ENCODE measurements at places on chromosomes 6 and 20.

DNA sequence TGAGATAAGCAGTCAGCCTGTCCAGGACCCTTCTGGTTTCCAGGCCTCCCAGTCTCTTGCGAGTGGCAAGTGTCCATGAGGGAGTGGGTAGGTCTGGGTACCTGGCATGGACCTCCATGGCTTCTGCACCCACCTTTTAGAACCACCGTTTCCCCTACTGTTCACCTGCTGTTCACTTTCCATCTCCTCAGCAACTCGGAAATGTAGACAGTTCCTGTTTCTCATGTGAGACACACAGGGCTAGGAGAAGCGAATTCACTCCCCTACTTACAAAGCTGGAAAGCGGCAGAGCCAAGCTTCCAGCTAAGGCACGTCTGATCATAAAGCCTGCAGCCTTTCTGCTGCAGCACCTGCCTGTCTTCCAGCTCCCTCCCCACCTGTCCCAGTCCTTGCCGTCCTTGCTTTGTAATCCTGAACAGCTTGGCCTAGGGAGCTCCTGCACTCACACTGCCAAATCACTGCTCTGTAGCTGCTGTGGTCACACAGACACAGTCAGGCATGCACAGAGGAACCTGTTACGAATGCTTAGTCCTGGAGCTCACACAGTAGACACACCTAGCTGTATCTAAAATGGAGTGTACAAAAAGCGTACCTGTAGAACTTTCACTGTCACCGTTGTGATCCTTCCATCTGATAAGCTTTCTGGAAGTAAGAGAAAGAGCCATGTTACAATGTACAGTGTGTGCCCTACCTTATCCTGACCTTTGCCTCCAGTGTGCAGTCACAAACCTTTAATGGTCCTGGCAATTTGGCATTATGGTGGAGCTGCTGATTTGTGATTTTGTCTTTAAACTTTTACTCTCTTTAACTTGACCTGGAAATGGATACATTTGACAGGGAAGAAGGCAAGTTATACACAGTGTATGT is 294.1 kb downstream of the NRN1 start:
- DNase-seq, result no peak

- no peak for DNase-seq
Measured at GRCh38 chr6:4620284-4621151, 155.7 kb upstream of the CDYL start.

DNA sequence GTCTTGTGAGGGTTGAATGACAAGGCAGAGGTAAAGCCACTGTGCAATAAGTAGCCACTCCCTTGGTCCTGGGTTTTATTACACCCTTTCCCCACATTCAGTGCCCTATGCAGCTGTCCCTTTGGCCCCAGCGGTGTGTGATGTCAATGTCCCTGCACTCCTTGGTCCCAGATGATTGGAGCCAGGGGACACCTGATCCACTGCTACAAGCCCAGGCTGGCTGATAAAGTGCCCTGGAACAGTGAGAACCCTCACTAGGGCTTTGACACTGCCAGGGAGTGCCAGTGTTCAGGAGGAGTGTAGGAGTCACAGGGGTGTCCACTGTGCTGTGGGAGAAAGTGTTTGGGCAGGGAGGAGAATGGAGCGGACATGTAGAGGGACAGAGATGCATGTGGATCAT is 30.4 kb downstream of the GABRR1 start:
- DNase-seq, result no peak

DNA sequence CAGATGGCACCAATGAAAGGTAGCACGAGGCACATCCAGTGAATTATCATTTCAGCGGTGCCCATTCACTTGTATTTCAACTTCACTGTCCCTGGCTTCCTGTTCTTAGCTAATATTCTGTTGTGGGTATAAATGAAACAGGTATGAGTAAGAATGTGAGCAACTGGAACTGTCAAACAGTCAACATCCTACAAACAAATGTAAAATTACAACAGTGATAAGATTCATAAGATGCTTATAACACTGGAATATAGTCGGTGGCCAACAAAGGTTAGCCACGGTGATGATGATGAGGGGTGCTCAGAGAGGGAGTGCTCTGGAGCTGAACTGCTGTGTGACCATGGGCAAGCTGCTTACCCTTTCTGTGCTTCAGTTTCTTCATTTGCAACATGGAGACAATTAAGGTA is 74.9 kb upstream of the TOX2 start:
- DNase-seq, result no peak

- no peak for DNase-seq
Measured at GRCh38 chr6:162856885-162857284, 129.1 kb downstream of the PACRG start.

DNA sequence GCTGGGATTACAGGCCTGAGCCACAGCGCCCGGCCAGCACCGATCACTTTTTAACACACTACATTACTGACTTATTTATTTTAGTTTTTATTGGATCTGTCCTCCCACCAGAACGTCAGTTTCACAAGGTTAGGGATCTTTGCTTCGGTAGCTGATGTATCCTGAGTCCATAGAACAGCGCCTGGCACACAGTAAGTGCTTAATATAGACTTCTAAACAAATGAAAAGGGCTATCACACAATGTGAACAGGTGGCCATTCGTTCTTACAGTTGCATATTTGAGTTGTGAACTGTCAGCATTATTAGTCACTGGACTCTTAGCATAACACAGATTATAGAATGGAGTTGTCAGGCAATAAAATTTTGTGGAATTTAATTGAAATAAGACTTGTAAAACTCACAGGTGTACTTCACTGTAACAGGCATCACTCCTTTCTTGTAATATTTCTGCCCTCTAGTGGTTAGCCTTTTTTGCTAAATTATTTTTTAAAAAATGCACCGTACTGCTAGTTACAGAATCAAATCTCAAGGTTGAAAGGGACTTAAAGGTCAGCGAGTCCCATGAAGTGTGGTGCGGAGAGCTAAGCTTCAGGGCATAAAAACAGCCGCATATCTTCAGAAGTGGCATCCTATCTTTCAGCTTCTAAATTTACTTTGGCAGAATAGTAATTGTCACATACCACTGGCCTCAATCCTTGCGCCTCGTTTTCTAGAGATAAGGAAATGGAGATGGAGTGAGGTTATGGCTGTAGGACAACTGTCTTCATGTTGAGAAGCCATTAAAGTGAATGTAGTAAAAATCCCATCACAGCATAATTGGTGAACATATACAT is 3.4 kb upstream of the TBC1D7 start:
- DNase-seq, result no peak

DNA sequence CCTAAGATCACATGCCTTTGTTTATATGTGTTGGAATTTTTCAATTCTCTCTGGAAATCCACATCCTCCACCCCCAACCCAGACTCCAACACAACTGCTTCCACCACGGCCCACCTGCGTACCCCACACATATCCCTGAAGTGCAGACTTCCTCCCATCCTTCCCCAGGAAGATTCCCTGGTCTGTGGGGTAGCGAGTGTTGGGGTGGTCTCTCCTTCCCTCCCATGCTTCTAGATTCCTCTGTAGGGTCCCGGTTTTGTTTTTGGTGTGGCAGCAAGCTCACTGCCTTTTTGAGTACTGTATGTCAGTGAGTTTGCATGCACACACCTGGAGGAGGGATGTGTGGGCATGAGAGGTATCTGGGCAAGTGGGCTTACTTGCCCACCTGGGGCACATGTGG is 127.6 kb downstream of the MRPL14 start:
- DNase-seq, result no peak

GRCh38 chr6:25899123-25899522 is 25.1 kb upstream of the SLC17A3 start:
- no peak for DNase-seq

DNA sequence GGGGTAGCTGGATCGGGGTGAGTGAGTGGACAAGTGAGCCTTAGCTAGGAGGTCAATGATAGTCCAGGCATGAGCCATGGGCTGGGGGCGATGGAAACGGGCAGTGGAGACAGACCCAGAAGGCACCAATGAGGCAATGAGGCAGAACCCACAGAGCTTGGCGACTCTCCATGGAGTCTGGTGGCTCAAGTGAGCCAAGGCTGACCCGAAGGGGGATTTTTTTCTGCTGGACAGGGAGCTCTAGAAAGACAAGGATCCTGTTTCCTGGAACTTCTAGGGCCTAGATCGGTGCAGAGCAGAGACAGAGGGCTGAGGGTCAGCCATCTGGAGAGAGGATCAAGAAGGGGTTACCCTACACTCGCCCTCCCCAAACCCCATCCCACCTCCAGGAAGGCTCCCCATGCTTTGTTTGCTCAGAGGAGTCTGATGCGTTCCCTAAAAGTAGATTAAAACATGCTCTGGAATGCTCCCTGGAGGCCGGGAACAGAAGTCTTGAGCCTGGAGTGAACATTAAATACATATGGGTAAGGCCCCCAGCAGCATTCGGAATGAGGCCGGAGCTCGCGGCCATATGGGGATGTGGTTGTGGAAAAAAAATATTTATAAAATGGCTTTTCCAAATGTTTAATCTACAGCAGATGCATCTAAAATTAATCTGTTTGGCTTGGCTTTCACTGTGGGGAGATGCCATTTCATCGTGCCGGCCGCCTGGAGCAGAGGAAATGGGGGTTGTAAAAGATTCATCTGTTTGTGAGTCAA is 237.8 kb upstream of the PMEPA1 start:
- DNase-seq, result no peak

- no peak for DNase-seq
Measured at GRCh38 chr6:68008445-68008844, 626.6 kb upstream of the ADGRB3 start.

- DNase-seq, result no peak
Measured at GRCh38 chr6:135568379-135568778, 70.8 kb upstream of the AHI1 start.

GRCh38 chr6:31727034-31727716 is 1.9 kb downstream of the DDAH2 start:
- DNase-seq, result no peak

DNA sequence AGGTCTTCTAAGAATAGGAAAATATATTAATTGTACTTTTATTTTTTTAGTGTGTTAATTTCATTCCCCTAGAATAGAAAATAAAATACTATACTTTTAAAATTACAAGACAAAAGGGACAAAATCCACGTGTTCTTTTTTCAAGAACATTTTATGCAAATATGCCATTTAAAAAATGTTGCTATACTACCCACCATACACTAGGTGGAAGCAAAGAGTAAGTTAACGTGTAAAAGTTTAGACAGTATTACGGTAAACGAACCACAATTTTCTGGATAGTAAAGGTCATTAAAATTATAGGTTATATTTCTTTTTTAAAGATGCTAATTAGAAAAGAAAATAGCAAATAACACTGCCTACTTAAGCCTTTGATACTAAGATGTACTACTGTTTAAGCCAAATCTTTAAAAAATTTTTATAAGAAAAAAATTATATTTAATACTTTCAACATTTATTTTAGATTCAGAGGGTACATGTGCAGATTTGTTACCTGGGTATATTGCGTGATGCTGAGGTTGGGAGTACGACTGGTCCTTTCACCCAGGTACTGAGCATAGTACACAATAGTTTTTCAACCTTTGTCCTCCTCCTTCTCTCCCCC is 287.6 kb downstream of the PHF3 start:
- DNase-seq, result no peak

DNA sequence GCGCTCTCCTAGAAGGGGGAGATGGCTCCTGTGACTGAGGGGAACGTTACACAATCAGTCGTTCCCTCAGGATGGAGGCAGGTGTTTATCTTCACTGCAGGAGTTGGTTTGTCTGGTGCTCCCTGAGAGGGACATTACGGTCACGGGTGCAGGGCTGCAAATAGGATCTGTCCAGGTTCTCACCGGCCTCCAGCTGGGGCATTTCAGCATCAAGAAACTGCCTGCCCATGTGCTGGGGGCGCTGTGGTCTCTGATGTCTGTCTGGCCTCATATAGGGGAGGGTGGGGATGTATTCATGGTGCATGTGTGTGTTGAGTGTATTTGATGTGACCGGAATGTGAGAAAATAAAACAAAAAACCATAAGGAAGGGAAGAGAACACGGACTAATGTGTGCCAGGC is 77.1 kb downstream of the TBC1D7 start:
- DNase-seq, result no peak

DNA sequence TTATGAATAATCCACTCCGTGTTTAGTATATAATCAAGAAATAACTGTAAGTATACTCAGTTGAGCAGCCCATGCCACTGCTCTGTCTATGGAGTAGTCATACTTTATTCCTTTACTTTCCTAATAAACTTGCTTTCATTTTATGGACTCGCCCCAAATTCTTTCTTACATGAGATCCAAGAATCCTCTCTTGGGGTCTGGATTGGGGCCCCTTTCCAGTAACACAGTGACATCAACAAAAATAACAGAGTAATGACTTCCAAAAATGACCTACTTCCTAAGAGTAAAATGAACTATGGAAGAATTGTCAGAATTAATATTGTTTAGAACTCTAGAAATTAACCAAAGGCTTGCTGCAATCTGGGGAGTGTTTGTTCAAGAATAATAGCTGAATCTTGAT is 8.8 kb downstream of the OR2H1 start:
- no peak for DNase-seq

DNA sequence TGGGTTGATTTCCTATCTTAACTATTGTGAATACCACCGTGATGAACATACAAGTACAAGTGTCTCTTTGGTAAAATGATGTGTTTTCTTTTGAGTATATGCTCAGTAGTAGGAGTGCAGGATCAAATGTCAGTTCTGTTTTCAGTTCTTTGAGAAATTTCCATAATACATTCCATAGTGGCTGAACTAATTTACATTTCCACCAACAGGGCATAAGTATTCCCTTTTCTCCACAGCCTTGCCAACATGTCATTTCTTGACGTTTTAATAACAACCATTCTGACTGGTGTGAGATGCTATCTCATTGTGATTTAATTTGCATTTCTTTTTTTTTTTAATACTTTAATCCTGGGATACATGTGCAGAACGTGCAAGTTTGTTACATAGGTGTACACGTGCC is 268.8 kb downstream of the CENPW start:
- DNase-seq, result no peak
